ENCODE measurements at places on chromosomes 1 and 21.

DNA sequence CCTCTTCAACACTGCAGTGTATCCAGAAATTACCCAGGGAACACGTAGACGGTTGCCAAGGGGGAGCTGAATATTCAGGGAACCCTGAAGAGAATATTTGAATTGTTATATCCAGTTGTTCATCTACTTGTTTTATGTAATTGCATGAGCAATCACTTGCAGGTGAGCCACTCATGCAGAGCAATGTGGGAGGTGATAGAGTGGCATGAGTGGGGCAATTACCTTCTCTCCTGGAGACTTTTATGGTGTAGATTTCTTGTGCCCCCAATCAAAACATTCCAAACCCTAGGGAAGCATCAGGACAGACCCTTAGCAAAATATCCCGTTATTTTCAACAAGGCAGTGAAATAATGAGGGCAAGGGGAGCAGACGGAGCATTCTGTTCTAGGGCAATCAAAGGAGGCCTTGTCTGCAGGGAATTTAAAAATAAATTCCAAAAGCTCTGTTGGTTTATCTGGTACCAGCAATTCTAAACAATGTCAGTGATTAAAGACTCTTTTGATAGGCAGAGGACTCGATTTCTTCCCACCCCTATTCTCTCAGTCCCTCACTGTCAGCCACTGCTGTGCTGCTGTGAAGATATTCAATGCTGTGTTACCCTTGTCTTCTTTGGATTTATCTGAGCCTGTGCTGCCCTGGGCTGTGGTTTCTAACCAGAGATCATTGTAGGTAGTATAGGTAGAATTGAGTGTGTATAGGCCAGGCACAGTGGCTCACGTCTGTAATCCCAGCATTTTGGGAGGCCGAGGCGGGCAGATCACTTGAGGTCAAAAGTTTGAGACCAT is 180.2 kb upstream of the MAP1LC3C start:
- no peak for DNase-seq

DNA sequence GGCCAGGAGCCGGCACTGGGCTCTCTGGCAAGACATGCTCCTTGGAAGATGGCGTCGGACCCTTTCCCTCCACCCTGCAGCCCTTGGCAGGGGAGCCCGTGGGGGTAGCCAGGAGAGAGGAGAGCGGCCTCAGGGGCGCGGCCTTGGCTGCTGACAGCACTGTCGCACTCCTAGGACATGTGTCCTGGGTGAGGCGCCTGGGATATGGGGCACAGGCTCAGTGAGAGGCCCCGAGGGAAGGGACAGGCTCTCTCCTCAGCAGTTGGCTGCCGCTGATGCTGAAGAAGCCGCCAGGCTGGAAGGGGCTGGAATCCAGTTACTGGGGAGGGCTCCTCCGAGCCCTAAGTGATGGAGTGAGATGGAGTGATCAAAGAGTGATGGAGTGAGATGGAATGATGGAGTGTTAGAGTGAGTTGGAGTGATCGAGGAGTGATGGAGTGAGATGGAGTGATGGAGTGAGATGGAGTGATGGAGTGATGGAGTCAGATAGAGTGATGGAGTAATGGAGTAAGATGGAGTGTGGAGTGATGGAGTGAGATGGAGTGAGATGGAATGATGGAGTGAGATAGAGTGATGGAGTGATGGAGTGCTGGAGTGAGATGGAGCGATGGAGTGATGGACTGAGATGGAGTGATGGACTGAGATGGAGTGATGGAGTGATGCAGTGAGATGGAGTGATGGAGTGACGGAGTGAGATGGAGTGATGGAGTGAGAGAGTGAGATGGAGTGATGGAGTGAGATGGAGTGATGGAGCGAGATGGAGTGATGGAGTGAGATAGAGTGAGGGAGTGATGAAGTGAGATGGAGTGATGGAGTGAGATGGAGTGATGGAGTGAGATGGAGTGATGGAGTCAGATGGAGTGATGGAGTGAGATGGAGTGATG is 27.6 kb upstream of the PKP1 start:
- no peak for DNase-seq

DNA sequence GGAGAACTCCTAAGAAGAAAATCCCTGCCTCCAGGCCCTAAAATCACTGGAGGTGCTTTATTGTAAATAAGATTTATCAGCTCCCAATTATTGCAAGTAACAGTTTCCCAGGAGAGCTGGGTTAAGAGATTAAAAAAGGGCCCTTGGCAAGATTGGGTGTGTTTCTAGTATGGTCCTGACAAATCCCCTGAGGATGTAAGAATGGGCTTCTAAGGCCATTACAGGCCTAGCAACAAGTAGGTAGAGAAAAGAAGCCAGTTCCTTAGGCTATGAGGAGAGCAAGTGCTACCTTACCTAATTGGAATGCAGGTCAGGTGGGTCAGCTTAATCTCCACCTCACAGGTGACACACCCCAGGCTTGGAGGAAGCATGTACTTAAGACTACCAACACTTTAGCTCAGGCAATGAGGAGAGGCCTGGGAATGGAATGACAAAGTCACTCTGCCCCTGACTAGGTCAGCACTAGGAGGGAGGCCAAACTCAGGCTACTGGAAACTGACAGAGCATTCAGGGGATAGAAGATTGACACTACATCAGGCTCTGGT is 6.8 kb upstream of the OTUD7B start:
- no peak for DNase-seq

GRCh38 chr1:108209456-108210108 is 9.4 kb upstream of the SLC25A24 start:
- no peak for DNase-seq

GRCh38 chr1:33661811-33662454 is 189.5 kb downstream of the ZSCAN20 start:
- no peak for DNase-seq

DNA sequence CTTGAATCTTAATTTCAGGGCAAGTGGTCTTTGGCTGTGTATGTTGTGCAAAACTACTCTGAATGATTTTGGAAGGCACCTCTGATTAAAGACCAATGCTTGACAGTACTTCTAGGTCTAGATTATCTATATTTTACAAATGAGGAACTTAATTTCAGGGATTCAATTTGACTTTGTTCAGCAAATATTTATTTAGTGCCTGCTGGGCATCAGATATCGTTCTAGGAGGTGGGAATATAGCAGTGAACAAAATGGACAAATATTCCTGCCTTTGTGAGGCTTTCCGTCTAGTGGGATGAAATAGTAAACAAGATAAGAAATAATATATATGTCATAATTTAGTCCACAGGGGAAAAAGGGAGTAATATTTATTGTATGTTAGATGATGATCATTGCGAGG is 4.7 kb downstream of the ZNF326 start:
- DNase-seq, result no peak

GRCh38 chr1:114979278-114979891 is 50.2 kb upstream of the TSHB start:
- DNase-seq, result peak; percentile 59

DNA sequence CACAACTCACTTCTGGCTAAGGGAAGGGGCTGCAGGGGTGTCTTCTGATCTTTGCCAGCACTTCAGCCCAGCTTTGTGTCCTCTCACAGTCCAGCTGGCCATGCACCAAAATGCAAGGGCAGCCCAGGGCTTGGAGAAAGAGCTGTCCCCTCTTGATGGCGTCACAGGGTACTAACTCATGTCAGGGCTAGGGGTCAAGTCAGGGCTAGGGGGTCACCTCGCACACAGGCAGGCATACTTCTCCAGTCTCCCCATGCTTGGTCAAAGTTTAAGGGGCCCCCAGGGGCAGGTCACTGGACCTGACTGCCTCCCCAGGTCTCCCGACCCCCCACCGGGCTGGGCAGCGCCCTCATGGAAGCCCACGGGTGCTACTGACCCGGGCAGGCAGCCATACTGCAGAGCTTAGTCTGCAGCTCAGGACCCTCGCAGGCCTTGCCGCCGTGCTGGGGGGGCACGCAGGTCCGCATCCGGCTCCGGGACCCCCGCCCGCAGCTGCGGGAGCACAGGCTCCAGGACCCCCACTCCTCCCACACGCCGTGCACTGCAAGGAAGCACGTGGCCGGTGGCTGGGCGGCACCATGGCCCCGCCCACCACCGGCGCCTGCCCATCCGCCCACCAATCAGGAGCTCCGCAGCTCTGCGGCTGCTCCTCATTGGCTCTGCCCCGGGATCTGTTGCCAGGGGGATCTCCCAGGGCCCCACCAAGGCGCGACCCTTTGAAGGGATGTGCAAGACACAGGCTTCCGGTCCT is 21.5 kb downstream of the ADGRB2 start:
- no peak for DNase-seq

DNA sequence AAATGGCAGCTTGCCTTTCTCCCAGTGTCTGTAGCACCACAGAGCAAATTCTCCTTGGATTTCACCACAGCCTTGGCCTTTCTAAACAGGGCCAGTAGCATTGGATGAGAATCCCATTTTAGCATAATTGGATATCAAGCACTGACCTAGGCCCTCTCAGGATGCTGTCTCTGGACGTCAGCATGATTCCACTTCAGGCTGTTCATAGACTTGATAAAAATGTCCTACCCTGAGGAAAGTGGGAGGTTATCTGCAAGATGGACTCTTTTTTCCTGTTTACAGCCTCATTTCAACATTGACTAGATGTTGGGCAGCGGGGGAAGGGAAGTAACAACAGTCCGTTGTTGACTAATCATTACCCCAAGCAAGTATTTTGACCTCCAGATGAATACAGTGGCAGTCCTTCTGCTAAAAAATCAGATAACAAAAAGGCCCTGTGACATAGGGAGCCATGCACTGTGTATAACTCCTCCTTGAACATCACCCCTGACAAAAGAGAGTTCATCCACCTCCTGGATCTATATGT is 5.2 kb downstream of the NPL start:
- no peak for DNase-seq

- no peak for DNase-seq
These were observed 212.6 kb downstream of the KCTD3 start for GRCh38 chr1:215779729-215780128.

DNA sequence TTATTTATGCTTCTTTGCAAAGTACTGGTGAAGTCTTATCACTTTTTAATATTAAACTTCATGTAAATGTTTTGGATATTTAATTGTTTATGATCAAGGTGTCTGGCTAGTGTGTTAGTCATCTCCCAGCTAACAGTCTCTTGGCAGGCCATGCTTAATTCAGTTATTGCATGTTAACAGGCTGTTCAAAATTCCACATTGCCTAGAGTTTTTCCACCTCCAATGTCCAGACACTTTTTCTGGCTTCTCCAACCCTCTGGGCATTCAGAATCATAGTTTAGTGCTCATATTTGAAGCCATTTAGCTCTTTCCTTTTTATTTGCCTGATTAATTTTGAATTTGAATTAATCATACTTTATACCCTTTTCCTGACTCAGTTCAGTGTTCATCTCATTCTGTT is 69.2 kb downstream of the OLFML2B start:
- DNase-seq, result peak; percentile 21

All from fibroblast of lung (primary cell).